Myocyte (in vitro differentiated cells): ENCODE measurements at places on chromosomes 4 and X. TPM values are rescaled to one million over a fixed set of nuclear protein-coding genes. Genes with fewer than 3 reads are reported as not detected.

The MID1 gene
- total RNA-seq = 11.0 and 18.4 TPM in 2 replicates

The PRRG1 gene
- total RNA-seq = 18.1 and 35.9 TPM in 2 replicates

The EXOC1L gene
- not detected in 2 replicates for total RNA-seq

The CXCL3 gene
- 1.8 and 3.1 TPM in 2 replicates for total RNA-seq

The NCBP2L gene
- not detected in 2 replicates for total RNA-seq

The NAT8L gene
- 8.2 and 8.9 TPM in 2 replicates for total RNA-seq

The PLAC1 gene
- total RNA-seq = 0.31 and 0.48 TPM in 2 replicates

The SPATA4 gene
- 1.3 TPM in 1 of 2 replicates, not detected in the other for total RNA-seq

The ADAM29 gene
- total RNA-seq = not detected in 2 replicates

The HAND2 gene
- total RNA-seq = 0.11 TPM in 1 of 2 replicates, not detected in the other

The RNF150 gene
- total RNA-seq = 1.5 and 4.4 TPM in 2 replicates

The RHOXF1 gene
- total RNA-seq = not detected in 2 replicates

The CSAG1 gene
- total RNA-seq = not detected in 2 replicates

The MAP7D2 gene
- total RNA-seq = 0.05 TPM in 1 of 2 replicates, not detected in the other

The C4orf51 gene
- total RNA-seq = not detected in 2 replicates

The SFRP2 gene
- total RNA-seq = not detected in 2 replicates

The P2RY8 gene
- not detected in 2 replicates for total RNA-seq

The LRRC66 gene
- total RNA-seq = 0.94 and 2.2 TPM in 2 replicates
